ENCODE measurements at places on chromosomes 3 and 15.

- no peak for DNase-seq
These were observed 261.8 kb upstream of the CBLB start for GRCh38 chr3:106130384-106131198.

- peak; percentile 84 for DNase-seq
These were observed at the start of gene PLXNA1 for GRCh38 chr3:126982471-126983175. Gene PLXNA1, plus strand, starts transcription at chr3:126983115. Its CDS starts 5,479 bp downstream, at chr3:126988594.

DNA sequence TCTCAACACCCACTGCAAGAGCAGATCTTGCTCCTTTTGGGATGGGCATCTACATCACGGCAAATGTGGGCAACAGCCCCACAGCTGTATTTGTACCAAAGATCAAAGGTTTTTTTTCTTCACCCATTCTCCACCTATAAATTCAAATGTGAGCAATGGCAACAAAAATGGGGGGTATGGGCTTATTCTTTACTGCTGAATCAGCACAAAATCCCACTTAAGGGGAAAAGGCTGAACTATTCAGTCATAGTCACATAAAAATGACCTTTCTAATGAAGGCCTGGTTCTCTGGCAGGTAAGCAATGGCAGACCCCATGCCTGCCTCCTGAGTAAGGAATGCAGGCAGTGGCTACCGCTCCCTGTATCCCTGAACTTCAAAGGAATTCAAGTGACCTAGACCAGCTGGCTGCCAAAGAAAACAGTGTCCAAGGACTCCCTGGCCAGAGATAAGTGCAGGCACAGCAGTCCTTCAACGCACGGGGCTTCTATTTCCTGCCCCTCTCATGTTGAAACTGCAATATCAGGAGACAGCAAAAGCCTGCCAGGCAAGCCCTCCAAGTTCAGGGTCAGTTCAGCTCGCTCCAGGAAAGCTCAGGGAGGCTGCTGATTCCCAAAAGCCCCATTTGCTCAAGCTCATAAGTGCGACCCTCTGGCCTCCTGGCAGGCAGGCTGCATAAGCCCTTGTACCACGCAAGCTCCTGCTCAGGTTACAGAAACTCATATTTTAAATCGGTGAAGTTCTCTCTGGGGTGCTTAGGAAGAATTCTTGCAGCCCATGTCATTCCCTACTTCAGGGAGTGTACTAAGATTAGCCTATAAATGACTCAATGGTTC, 134.1 kb downstream of the PDZRN3 start:
- no peak for DNase-seq

GRCh38 chr3:20575146-20575545, 389.1 kb upstream of the SGO1 start:
- no peak for DNase-seq

GRCh38 chr15:25912035-25912434, 48.9 kb upstream of the ATP10A start:
- DNase-seq = no peak

GRCh38 chr3:155382396-155383042, 89.0 kb upstream of the STRIT1 start:
- no peak for DNase-seq

DNA sequence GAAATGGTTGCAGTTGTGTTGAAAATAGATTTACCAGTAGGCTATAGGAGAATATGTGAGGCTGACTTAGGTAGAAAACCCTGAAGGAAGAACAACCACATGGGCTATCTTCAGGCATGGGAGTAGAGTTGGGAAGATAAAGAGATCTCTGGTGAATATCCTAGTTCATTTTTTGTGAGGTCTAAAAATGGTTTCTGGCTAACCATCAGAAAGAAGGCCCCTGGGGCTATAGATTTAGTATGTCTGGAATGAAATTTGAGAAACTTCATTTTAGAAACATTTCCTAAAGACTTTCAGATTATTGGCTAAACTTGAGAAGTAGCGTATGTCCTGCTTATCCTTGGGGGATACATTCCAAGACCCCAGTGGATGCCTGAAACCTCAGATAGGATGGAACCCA, 148.2 kb downstream of the NAALADL2 start:
- no peak for DNase-seq

DNA sequence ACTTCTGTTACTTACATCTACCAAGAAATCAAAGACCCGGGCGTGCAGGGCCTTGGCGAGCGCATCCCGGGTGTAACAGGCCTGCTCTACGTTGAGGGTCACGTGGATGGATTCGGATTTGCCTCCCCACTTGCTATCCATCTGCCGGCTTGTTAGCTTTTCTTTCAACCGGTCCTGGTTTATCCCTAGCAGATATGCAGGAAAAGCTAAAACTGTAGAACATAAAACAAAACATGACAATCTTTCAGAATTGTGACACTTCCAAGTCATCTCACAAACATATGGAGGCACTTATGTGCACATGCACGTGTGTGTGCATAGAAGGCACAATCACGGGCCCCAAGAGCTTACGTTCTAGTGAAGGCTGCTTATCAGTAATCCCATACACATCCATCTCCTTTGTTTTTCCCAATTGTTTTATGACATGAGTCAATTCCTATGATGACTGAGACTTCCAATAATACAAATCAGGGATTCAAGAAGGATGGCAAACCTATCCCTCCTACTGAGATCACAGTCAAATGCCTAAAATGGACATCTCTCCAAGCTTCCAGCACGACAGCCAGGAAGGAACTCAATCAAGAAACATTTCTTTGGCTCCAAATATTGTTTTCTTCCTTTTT, 11.3 kb downstream of the LDHAL6B start:
- DNase-seq = no peak
